ENCODE measurements at places on chromosomes 2 and 18.
A peak's percentile ranks its signal among the peaks of the same experiment; 100 is the strongest.

DNA sequence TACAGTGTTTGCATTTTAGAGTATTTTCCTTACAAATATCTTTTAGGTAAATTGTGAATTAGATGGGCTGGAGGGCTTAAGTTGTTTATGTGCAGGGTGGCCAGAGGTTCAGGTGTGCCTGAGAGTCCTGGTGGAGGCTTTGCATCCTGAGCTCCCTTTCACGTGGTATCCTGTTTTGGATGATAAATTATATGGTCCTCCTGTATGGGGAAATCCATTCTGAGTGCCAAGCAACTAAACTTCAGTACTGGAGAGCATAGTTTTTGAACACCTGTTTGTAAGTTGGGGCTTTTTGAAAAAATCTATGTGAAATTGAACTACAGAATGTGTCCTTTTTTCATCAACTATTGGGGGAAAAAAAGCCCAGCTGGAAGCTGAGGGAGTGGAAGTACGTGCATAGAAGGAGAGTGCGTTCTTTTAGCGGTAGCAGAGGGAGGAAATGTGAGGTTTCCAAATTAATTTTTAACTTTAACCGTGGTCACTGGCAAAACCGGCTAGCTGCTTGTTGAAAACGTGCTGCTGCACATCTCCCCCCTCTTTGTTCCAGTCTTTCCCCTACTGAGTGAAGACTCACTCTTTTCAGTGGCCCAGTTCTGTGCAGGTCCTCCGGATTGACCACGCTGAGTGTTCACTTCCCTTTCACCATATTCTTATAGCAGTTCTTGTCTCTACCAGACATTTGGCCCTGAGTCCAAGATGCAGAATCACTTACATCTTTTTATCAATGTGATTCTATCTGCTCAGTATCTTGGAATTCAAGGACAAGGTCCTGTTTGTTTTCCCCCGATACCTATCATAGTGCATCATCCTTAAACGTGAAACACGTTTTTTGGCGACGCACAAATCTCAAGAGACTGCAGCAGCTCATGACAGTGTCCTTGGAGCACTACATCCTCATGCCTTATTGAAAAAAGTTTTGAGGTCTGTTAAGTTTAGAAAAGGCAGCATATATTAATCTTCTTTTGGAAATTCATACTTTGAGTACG is 15.3 kb downstream of the CNOT11 start:
- DNase-seq = no peak

- no peak for DNase-seq
Observed at GRCh38 chr2:107663632-107664031, 163.1 kb upstream of the RGPD4 start.

DNA sequence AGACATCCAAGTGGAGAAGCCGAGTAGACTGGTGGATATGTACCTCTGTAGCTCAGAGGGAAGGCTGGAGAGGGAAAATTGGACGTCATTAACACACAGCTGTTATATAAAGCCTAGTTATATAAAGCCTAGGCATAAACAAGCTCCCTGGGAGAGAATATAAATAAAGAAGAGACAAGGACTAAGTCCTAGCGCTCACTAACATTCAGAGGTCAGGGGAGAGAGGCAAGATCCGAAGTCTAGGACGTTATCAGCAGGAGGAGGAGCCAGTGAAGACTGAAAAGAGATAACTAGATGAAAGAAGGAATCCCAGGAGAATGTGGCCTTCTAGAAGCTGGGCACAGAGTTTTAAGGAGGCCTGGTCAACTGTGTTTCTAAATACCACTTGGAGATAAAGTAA is 55.3 kb downstream of the NOL10 start:
- DNase-seq = no peak

DNA sequence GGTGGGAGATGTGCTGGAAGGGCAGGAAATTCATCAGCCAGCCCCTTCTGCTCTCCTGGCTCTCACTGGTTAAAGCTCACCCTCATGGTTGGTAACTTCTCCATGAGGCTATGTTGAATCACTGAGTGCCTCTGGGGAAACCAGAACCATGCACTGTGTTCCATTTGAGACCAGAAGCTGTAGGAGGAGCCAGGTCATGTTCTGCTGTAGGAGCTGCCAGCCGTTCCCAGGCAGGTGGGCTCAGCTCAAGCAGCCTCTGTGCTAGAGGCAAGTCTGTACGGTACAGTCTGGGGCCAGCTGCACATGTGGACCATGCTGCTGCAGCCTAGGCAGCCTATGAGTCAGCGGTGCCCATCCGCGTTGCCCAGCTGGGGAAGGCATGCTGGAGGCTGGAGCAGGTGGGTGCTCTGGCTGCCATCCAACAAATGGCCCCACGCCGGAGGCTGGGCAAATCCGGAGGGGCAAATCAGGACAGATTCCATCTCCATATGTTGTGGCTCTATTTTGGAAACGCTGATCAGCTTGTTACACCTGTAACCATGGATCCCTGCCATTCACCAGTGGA is 22.0 kb upstream of the KCNF1 start:
- DNase-seq = no peak

- peak; percentile 12 for DNase-seq
Observed at GRCh38 chr2:1509271-1510065, 96.2 kb downstream of the TPO start.

- DNase-seq = no peak
Observed at GRCh38 chr18:31950583-31950982, 7.7 kb upstream of the TRAPPC8 start.

- no peak for DNase-seq
Observed at GRCh38 chr18:75422341-75422910, 5.1 kb downstream of the SMIM21 start.

DNA sequence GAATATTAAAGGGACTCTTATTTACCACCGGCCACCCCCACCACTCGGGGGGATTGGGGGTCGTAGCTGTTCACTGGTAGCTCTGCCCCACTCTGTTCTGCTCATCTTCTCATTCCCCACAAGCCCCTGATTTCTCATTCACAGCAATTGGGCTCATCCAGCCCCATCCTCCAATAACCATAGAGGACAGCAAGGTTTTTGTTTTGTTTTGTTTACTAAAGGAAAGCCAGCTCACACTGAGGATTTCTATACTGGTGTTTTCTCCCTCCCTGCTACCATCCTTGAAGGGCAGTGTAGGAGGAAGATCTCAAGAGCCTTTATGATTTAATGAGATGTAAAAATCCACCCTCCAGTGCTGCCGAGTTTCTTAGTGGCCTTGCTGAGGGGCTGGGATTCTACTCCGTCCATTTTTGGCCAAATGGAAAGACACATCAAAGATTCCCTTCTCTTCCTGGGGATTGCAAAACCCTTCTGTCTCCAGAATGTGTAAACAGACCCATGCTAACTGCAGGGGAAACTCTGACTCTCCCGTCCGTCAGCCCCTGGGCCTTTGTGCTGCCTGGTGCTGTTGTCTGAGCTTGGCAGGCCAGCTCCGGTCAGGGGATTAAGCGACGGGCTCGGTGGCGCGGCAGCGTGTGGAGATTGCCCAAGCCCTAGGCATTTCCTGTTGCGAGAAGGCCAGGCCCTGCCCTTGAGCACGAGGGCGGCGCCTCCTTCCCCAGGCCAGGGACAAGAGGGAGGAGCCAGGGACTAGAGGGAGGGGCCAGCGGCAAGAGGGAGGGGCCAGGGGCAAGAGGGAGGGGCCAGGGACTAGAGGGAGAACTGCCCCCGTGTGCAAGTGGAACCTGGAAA is 165.0 kb downstream of the ANTXR1 start:
- DNase-seq = no peak

DNA sequence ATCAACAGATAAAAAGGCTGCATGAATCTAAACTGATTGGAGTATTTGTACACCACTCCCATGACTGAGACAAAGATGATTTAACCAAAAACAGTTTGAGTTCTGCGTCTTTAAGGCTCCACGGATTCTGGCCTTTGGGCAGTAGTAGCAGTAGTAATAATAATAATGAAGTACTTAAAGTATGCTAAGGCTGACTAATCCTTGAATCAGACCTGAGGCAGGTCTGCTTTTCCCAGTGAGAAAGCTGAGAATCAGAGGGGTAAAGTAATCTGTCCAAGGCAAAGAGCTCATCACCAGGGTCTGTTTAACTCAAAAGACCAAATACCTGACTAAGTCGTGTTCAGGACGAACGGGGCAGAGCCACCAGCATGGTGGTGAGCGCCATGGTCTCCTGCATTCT is 61.4 kb downstream of the ID2 start:
- no peak for DNase-seq

DNA sequence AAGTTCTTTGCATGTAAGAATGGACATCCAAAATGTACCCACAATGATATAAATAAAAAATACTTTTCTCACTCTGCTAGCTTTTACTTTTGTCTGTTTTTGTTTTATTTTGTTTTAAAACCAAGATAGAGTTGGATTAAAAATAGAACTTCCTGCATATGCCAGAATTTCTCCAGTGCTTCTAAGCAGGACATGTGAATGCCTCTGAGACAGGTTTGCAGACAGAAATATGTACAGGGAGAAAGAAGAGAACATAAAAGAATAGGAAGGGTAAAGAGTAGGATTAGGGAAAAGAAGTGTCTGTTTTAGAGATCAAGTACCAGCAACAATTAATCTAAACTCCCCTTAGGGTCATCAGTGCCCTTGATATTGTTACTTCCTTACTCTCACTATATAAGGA is 114.4 kb downstream of the BMPR2 start:
- DNase-seq = no peak
